CD4-positive, alpha-beta T cell treated with Interleukin-4 for 4 hours (primary cell): ENCODE measurements at places on chromosomes 1 and 21.

DNA sequence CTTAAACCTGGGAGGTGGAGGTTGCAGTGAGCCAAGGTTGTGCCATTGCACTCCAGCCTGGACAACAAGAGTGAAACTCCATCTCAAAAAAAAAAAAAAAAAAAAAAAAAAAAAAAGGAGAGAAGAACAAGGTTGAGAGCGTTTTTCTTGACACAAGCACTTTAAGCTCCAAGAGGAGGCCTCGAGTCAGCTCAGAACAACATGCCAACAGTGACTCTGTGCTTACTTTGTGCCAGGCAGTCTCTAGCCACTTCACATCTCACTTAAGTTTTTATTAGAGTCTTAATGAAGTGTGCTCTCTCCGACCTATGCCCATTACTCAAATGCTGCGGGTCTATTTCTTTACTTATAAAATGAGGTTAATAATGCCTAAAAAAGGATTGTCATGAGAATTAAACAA, 13.0 kb downstream of the ATP1A1 start:
- DNase-seq: no peak

DNA sequence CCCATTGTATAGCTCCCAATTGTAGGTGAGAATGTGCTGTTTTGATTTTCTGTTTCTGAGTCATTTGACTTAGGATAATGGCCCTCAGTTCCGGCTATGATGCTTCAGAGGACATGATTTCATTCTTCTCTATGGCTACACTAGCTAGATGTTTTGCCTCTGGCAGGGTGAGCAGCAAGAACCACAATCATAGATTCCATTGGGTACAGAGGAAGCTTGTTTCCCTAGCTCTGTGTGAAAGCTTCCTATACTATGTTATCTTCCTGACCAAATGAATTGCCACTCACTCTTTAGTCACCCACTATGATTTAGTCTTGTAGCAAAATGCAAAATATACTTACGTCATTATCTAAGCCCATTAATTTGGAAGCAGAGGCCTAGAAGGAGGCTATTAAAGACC, 616.3 kb downstream of the PLA2G4A start:
- DNase-seq: no peak

GRCh38 chr21:45384656-45385548, 20.1 kb upstream of the COL18A1 start:
- DNase-seq: no peak

DNA sequence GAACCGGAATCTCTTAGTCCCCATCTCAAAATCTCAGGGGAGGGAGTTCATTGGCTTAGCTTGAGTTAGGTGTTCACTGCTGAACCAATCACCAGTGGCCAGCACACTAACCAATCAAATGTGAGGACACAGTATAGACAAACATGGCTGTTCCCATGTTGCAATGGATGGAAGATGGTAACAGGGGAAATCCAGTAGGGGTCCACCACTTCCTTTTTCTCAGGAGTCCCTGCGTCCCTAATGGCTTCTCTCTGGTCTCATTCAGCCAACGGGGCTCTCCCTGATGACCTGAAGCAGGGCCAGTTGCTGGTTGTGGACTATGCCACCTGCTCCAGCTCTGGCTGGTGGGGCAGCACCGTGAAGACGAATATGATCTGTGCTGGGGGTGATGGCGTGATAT, 9.7 kb downstream of the CELA2B start:
- DNase-seq: no peak

GRCh38 chr1:116933606-116934515, 24.1 kb downstream of the PTGFRN start:
- DNase-seq: peak; percentile 32

DNA sequence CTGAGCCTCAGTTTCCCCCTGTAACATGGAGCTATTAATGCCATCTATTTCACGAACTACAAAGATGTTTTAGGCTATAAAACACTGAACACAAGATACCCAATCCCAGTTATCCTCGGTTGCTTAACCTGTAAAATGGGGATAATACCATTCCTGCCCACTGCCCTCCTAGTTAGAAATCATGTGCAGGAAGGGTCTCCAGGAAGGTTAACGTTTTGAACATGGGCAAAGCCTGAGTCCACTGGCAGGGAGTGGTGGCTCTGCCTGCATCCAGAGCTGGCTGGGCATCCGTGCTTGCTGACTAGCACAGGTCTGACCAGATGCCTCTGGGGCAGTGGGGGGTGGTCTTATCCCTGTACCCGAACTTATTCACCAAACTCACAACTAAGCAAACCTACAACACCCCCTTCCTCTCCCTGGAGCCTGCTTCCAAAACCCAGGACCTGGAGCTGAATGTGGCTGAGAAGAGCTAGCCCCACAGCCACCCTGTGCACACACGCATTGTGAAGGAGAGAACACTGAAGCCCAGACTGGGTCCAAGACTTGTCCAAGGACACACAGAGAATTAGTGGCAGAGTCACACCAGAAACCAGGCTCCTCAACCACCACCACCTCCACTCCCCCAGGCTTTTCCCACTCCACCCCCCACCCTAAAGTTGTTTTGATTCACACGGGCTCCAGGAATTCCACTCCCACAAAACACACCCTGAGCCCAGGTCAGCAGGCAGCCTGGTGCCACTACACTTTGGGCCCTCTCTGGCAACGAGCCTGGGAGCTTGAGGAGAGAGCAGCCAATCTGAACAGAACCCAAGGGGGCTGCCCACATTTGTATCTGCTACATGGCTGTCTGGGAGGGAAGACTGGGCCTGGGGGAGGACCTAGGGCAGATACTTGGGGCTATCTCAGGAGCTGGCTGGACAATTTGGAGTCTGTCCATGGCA, 1.6 kb downstream of the E2F2 start:
- no peak for DNase-seq

- DNase-seq: peak; percentile 78
Measured at GRCh38 chr1:154479764-154480421, 22.1 kb upstream of the TDRD10 start.

DNA sequence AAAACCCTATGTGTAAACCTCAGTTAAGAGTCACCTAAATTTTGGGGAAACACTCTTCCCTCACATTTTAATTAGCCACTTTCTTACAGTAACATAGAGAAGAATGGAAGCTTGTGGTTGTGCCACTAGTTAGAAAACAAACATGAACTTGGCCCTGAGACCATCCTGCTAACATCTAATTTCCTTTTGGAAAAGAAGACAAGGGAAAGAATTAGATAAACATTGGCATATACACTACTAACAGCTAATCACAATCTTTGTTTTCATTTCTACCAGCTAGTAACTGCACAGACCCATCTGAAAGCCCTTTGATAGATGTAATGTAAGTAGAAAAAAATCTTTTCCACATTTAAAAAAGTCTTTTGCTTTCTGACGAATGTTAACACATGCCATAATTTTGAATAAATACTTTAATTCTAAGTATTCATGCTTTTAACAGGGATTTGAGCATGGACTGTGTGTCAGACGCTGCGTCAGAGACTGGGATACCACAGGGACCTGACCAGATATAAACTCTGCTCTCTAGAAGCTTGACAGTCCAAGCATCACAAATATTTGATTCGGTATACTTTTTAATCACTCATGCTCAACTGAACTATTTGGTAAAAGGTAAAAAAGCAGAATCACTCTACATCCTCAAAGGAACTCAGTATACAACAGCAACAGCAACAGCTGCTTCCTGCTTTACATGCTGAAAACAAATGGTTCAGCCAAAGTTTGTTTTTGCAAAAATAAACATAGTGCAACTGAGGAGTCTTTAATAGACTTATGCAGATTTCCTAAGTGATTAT, 30.2 kb downstream of the DPH5 start:
- DNase-seq: no peak

DNA sequence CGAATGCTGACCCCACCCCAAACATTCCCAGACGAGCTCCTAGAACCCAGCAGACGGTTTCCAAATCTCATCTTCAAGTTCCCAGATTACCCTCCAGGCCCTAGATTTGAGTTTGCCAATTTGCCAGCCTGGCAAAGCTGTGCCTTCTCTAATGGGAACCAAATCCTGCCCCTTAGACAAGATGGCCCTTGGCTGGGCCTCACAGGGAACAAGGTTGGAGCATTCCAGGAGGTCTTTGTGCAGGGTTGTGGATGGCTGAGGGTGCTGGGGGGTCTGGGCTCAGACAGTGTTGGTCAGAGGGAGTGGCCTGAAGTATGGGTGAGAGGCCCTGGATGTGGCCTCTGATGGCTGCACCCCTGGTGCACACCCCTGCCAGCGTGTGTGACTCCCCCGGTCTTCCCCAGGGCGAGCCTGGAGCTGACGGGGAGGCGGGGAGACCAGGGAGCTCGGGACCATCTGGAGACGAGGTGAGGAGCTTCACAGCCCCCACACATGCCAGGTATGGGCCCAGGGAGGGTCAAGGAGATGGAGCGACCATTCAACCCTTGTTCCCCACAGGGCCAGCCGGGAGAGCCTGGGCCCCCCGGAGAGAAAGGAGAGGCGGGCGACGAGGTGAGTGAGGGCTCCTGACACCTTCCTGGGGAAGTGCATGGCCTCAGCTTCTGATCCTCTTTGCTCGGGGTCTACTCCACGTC, 10.2 kb downstream of the COL6A1 start:
- DNase-seq: no peak

DNA sequence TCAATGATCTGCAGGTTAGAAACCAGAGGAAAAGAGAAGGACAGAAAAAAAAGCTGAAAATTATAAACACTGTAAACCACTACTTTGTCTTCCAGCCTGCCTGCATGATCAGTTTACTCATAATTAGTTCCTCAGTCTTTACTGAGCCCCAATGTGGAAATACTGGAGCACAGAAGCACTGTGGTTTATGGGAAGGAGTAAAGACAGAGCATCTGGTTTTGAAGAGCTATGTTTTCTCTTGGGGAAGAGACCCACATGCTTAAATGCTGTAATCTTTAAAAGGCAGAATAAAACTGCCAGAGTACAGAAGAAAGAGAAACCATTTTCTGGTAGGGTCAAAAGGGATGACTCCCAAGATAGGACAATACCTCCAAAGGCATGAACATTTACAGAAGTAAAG, 159.0 kb upstream of the ZNHIT6 start:
- DNase-seq: no peak

GRCh38 chr1:178847396-178847849, 23.5 kb downstream of the ANGPTL1 start:
- DNase-seq: no peak

GRCh38 chr1:217907504-217907903, 276.4 kb downstream of the SPATA17 start:
- DNase-seq: no peak

- peak; percentile 75 for DNase-seq
Measured at GRCh38 chr1:33367485-33368405, 46.8 kb upstream of the A3GALT2 start.

- peak; percentile 62 for DNase-seq
Measured at GRCh38 chr1:86380257-86380861, 15.8 kb downstream of the ODF2L start.

- DNase-seq: no peak
Measured at GRCh38 chr1:200684015-200684414, 14.3 kb upstream of the DDX59 start.

DNA sequence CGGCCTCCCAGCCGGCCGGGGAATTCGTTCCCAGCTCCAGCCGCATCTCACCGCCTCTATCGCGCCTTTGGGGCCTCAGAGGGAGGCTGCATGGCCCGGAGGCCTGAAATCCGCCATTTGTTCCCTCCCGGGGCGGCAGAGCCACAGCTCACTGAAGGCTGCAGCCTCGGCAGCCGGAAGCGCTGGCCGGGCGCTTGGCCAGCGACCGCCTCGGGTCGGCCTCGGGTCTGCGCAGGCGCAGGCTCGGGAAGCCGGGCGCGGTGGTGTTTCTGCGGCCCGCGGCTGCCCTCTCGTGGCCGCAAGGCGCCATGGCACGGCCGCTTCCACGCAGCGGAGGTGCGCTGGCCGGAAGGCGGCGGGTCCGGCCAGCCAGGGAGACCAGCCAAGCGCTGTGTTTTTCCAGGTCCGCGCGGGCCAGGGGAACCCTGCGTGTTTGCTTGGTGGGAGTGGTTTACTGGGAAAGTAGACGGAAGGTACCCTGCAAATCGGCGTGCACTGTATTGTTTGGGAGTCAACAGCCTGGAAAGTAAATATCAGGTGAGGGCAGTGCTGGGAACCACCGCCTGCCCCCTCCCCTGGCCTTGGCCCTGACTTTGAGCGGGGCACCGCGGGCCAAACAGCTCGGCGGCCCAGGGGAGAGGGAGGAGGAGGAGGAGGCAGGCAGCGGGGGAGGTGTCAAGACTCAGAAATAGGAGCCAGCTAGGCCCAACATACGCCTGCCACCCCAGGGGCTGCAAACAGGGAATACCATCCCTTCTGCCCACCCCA, 52.7 kb upstream of the CD34 start:
- DNase-seq: peak; percentile 67
